ENCODE measurements at places on chromosomes 12 and 14.

DNA sequence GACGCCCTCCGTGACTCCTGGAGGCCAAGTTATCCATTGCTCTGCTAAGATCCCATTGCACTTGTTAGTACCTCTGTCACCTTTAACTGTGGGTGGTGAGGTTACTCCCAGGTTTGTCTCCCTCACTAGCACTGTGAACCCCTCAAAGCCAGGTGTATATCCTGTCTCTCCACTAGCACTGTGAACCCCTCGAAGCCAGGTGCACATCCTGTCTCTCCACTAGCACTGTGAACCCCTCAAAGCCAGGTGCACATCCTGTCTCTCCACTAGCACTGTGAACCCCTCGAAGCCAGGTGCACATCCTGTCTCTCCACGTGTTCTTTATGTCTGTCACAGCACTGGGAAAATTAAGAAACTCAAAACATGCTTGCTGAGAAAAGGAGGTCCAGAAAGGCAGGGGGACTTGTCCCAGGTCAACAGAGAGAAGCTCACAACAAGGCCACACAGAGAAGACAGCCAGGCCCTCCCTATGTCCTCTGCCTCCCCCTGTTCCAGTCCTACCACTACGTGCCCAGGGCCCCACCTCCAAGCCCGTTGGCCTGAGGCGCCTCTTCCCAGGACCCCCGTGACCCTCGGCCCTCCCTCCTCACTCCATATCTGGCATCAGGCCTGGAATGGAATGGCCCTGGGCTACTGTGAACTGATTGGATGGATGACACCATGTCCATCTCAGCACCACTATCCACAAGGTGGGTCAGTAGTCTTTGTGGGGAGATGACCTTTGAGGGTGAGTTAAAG, 26.4 kb upstream of the FKBP4 start:
- DNase-seq: no peak

GRCh38 chr12:110312581-110313360, 31.7 kb downstream of the ATP2A2 start:
- peak; percentile 17 for DNase-seq

DNA sequence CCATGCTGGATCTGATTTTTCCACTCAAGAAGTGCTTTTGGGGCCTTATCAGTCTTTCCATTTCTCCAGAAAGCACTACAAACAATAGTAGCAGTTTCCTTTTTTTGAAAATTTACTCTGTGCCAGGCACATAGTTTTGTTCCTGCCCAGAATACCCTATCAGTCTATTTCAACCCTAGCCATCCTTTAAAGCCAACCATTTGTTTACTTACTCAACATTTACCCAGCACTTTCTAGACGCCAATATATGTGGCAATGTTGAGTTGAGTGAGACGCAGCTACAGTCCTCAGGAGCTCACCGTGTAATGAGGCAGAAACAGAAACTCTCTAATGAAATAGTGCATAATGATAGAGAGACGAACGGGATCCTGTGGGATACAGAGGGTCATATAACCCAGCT, 32.9 kb upstream of the CHST11 start:
- DNase-seq: no peak

DNA sequence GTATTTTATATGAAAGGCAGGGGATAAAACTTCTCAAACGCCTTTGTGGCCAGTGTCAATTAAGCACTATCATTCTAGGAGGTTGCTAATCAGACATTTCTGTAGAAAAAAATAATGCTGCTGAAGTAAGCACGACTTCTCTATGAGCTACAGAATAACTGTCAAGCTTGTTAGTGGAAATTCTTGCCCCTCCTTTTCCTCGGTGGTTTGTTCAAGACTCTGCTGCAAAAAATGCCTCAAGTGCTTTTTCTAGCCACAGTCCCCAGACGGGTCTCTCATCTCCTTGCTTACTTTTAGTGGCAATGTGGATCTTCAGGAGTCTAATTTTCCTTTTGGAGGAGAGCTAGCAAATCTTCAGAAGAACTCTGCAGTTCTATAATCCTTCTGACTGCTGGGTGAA, 452.0 kb downstream of the FUT8 start:
- DNase-seq: no peak

GRCh38 chr12:111269718-111270117, 99.2 kb downstream of the PHETA1 start:
- no peak for DNase-seq

GRCh38 chr14:96979611-96980074, 182.5 kb downstream of the VRK1 start:
- DNase-seq: no peak

- no peak for DNase-seq
Observed at GRCh38 chr14:24465368-24465767, 22.8 kb upstream of the SDR39U1 start.

DNA sequence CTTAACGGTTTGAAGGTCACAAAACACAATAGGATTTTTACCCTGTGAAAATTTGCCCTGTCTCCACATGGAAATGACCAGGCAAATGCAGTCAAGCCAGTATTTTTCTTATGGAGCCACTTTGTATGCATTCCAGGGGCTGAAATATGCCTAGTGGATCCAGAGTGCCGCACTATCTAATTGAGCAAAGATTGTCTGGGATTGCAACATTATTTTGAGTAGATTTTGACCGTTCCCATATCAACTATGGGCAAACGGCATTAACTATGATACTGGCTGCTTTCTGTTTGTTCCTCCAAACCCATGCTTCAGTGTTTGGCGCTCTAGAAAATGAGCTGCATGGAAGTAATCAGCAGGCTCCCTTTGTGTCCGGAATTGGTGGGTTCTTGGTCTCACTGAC, 223.0 kb downstream of the BTG1 start:
- DNase-seq: no peak

- DNase-seq: peak; percentile 87
Observed at GRCh38 chr14:100065111-100065871, at the start of gene EVL. Gene EVL, plus strand, starts transcription at chr14:100065422. Its CDS starts 79 bp downstream, at chr14:100065501.

- DNase-seq: peak; percentile 60
Observed at GRCh38 chr12:70243510-70244371, 508 bp downstream of the CNOT2 start.

- no peak for DNase-seq
Observed at GRCh38 chr12:131946757-131947156, 3.0 kb upstream of the EP400 start.

DNA sequence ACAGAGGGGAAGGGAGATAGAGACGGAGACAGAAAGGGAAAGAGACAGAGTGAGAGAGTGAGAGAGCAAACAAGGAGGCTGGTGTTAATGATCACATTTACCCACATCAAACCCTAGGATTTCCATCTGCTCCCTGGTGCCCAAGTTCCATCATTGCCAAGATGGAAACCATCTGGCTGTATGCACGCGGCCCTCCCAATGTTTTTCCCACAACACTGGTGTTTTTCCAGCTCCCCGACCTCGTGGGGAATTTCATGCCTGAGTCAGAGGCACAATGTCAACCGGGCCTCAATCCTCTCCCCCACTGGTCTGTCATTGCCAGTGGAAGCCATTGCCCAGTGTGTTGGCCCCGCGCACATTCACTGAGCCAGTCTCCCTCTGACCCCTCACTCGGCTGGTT, 19.9 kb upstream of the BDKRB2 start:
- no peak for DNase-seq

- DNase-seq: no peak
Observed at GRCh38 chr12:113276946-113277500, 55.8 kb downstream of the TPCN1 start.

DNA sequence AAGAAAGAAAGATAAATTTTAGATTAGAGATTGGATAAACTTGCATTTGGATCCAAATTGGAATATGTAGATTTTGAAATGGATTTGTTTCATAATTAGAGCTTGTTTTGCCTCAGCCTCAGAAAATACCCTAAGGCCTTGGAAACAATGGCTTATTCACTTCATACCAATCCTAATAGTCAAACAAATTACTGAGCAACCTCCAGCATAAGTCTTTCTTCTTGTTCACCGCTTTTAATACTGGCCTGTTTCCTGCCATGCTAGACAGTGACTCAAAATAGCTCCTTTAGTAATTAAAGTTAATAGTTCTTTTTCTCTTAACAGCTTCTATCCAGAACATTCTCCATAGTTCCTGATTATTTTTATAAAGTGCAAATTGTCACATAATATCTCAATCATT, 110.9 kb upstream of the DNM1L start:
- DNase-seq: no peak

- no peak for DNase-seq
Observed at GRCh38 chr14:93548102-93548843, 117.5 kb downstream of the UNC79 start.

- no peak for DNase-seq
Observed at GRCh38 chr12:124653169-124653931, 85.9 kb upstream of the NCOR2 start.

DNA sequence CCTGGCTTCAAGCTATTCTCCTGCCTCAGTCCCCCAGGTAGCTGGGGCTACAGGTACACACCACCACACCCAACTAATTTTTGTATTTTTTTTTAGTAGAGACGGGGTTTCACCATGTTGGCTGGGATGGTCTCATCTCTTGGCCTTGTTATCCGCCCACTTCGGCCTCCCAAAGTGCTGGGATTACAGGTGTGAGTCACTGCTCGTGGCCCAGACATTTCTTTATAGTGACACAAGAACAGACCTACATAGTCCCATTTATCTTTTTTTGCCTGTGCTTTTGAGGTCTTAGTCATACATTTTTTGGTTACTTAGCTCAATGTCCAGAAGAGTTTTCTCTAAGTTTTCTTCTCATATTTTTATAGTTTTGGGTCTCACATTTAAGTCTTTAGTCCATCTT, 247.4 kb downstream of the SYT10 start:
- no peak for DNase-seq

GRCh38 chr12:132103542-132104308, 40.4 kb downstream of the DDX51 start:
- DNase-seq: no peak

Measured in stimulated activated CD4-positive, alpha-beta T cell treated with anti-CD3 and anti-CD28 coated beads, Interleukin-1b, Interleukin-23, amount 100 ng/mL, for 48 hours (primary cell).